Fibroblast of the aortic adventitia (primary cell): ENCODE measurements at places on chromosomes 5 and 9.
A peak's percentile ranks its signal among the peaks of the same experiment; 100 is the strongest.

GRCh38 chr9:131218370-131218769, 57.9 kb downstream of the FAM78A start:
- DNase-seq: no peak

GRCh38 chr9:93948441-93949072, 6.6 kb downstream of the BARX1 start:
- DNase-seq: no peak

DNA sequence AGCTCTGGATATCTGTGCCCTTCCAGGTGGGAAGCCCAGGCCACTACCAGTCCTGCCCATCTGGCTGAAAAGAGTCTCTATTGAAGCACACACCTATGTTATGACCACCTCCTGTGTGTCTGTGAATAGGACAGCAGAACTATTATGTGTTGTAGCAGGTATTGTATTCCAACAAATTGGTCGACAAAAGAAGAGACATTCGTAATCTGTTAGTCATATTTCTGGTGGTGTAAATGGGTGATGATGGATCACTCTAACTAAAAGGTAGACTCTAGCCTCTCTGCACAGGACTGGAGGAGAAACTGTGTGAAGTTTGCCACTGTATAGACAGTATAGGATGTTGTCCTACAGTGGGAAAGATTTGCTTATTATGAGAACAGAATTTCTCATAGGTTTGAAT, 416.1 kb downstream of the TMEM38B start:
- DNase-seq: no peak

GRCh38 chr5:159955056-159955624, 38.9 kb downstream of the ADRA1B start:
- no peak for DNase-seq

- no peak for DNase-seq
These were observed 8.8 kb upstream of the GLIPR2 start for GRCh38 chr9:36127652-36128244.

DNA sequence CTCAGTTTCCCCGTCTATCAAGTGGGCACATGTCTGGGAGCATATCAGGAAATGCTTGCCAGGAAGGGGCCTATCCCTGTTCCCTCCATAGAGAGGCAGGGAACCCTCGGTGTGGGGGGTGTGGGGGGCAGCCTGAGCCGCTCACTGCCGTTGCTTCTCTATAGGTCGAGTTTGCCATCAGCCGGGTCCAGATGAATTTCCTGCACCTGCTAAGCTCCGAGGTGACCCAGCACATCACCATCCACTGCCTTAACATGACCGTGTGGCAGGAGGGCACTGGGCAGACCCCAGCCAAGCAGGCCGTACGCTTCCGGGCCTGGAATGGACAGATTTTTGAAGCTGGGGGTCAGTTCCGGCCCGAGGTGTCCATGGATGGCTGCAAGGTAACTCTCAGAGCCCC, 13.8 kb upstream of the ORM1 start:
- DNase-seq: no peak

GRCh38 chr9:93096131-93096802, at the start of gene CARD19:
Gene CARD19, plus strand, starts transcription at chr9:93096217. Its CDS starts 129 bp downstream, at chr9:93096346.
- DNase-seq: peak; percentile 43

DNA sequence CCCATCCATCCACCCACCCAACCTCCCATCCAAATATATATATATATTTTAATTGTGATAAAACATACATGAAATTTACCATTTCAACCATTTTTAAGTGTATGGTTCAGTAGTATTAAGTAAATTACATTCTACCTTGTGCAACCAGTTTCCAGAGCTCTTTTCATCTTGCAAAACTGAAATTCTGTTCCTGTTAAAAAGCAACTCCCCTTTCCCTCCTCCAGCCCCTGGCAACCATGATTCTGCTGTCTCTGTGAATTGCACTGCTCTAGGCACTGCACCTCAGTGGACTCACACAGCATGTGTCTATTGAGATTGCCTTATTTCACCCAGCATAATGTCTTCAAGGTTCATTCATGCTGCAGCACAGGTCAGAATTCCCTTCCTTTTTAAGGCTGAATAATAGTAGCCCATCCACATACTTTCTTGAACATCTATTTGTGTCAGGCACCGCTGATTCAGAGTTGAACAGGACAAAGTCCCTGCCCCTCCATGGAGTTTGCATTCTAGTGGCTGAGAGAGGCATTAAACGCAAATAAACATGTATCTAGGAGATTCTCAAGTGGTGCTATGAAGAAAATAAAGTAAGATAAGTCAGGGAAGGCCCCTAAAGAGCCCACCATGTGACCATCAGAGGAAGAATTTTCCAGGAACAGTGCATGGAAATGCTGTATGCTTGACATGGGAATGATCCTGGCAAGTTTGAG, 24.0 kb downstream of the CSF1R start:
- no peak for DNase-seq

- no peak for DNase-seq
These were observed 7.0 kb downstream of the HNRNPAB start for GRCh38 chr5:178211095-178212048.

- DNase-seq: peak; percentile 96
These were observed 678.8 kb upstream of the KLF4 start for GRCh38 chr9:108168236-108168850.

GRCh38 chr5:157431544-157432200, 28.3 kb upstream of the NIPAL4 start:
- DNase-seq: peak; percentile 75

DNA sequence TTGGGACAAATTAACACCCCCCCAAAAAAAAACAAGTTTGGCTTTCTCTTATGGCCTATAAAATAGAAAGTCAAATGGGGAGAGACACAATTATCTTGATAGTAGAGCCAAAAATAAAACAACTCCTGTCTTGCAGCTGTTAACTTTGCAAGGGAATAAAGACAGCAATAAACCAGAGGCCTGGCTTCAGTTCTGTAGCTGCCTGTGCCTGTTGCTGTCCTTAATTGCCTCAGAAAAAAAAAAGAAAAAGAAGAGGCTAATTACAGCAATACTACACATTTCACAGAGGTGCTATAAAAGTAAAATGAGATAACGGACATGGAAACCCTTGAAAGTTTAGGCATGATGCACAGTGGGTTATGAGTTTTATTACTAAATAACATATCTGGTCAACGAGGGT, 170.7 kb upstream of the IRX1 start:
- no peak for DNase-seq

GRCh38 chr9:113246928-113247327, 25.6 kb downstream of the SLC31A1 start:
- DNase-seq: no peak

- DNase-seq: no peak
These were observed 78.6 kb downstream of the NTRK2 start for GRCh38 chr9:84748112-84748511.

GRCh38 chr9:4836676-4837075, 43.9 kb downstream of the RCL1 start:
- no peak for DNase-seq

DNA sequence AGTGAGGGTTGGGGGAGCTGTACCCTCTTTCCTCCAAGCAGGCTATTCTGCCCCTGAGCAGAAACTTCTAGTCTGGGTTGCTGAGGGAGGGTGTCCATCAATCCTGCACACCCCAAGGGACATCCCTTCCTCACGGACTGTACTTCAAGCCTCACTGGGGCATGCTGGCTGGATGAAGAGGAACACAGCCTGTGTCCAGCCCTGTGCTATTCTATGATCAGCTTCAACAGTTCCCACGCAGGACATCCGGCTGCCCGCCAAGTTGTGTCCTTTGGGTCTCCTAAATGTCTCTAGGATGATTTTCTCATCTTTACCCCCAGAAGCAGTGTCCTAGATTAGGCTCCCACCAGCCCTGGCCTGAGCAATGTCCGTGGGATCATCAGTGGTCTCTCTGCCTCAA, 68.1 kb downstream of the CRB2 start:
- DNase-seq: no peak

DNA sequence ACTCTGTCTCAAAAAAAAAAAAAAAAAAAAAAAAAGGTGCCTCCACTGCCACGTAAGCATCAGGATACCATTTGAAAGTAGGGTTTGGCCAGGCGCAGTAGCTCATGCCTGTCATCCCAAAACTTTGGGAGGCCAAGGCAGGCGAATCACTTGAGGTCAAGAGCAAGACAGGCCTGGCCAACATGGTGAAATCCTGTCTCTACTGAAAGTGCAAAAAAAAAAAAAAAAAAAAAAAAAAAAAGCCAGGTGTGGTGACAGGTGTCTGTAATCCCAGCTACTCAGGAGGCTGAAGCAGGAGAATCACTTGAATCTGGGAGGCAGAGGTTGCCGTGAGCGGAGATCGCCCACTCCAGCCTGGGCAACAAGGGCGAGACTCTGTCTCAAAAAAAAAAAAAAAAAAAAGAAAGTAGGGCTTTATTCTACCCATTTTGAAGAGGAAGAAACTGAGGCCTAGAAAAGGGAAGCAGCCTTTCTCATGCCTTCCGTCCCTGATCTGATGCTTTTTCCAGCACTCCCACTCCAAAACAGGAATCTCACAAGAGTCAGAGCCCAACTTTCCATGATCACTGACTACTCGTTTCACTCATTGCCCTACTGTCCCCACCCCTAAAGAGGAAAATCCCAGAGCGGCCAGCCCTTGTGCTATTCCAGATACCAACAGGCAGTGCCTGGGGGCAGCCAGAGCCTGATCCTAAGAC, 16.3 kb upstream of the CCIN start:
- DNase-seq: no peak

DNA sequence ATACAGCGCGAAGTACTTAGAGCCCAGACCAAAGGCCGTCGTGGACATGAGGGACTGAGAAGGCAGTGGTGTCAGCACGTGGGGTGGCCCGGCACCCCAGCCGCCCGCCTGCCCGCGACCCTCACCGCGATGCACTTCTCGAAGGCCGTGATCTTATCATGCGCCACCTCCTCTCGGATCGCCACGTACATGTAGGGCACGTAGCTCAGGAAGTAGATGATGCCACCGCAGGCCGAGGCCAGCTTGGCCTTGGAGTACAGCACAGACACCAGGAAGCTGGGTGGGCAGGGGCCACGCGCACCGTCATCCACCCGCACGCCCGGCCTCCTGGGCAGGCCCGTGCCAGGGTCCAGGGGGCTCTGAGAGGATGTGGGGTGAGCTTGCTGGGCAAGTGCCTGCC, 11.0 kb downstream of the ABCA2 start:
- no peak for DNase-seq

GRCh38 chr9:119179701-119180100, 189.5 kb downstream of the BRINP1 start:
- DNase-seq: no peak

GRCh38 chr5:151347369-151347768, at the start of gene SLC36A2:
Gene SLC36A2, minus strand, starts transcription at chr5:151347559. Its CDS starts 99 bp downstream, at chr5:151347460.
- no peak for DNase-seq

GRCh38 chr5:103232393-103232999, 26.1 kb upstream of the MACIR start:
- DNase-seq: peak; percentile 61

DNA sequence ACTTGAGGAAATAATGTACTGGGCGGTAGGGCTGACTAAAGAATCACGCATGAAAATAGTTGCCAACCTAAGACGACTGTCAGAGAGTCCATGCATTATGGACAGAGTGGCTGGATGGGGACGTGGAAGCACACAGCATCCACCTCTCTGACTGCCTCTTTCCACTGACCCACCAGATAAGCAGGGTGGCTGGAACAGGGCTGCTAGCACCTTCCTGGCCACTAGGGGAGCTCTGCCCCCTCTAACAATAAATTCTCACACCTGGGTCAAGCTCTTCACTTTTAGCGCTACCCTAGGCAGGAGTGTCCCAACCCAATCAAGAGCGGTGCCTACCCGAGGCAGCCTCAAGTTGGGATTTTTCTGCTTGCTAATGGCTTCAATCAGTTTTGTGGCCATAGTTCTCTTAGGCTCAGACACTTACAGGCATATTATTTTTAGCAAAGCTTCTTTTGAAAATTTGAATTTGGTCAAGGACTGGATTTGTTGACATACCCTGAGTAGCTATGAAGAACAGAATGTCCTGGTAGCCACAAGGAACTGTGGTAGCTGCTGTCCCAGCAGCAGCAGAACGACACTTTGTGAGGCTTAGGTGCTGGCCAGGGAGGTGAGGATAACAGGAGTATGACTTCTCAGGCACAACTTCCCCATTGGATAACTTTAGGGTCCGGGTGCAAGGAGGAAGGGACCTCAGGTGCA, 6.9 kb upstream of the TPM2 start:
- peak; percentile 56 for DNase-seq

DNA sequence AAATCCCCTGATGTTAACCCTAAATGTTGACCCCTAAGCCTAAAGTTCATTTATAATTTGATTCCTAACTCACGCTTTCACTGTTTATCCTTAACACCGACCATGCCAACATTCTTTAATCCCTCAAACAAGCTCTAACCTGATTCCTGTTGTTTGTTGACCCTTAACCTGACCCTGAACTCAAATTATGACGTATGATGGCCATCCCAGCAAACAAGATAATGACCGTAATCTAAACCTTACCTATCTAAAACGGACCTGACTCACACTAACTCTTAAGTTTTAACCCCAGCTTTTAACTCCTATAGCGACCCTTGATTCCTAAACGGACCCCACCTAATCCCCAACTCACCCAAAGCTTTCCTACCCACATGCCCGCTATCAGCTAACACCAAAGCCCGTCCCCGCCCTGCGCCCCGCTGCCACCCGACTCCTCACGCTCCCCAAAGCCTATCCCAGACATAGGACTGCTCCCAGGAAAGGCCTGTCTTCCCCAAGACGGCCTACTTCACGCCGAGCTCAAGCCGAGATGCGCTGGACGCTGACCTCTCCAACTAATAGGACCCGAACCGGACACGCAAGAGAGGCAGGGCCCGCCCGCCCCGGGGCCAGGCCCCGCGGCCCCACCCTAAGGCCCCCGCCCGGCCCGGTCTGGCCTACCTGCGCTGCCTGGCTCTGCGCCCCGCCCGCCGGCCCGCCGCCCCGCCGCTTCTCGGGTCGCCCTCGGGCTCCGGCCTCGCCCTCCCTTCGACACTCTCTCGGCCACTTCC, 395 bp downstream of the TLN1 start:
- DNase-seq: peak; percentile 52
